Gastroesophageal sphincter (tissue), 4 donors: ENCODE measurements at places on chromosomes 6 and 20.

GRCh38 chr6:51983564-51983963, 103.8 kb downstream of the PKHD1 start:
- ATAC-seq, result no peak

GRCh38 chr6:148556410-148556809, 190.4 kb upstream of the UST start:
- ATAC-seq, result no peak

GRCh38 chr20:15011631-15012030, 674.2 kb upstream of the FLRT3 start:
- no peak for ATAC-seq

- no peak for ATAC-seq
Measured at GRCh38 chr20:3358676-3359340, 48.7 kb downstream of the DNAAF9 start.

DNA sequence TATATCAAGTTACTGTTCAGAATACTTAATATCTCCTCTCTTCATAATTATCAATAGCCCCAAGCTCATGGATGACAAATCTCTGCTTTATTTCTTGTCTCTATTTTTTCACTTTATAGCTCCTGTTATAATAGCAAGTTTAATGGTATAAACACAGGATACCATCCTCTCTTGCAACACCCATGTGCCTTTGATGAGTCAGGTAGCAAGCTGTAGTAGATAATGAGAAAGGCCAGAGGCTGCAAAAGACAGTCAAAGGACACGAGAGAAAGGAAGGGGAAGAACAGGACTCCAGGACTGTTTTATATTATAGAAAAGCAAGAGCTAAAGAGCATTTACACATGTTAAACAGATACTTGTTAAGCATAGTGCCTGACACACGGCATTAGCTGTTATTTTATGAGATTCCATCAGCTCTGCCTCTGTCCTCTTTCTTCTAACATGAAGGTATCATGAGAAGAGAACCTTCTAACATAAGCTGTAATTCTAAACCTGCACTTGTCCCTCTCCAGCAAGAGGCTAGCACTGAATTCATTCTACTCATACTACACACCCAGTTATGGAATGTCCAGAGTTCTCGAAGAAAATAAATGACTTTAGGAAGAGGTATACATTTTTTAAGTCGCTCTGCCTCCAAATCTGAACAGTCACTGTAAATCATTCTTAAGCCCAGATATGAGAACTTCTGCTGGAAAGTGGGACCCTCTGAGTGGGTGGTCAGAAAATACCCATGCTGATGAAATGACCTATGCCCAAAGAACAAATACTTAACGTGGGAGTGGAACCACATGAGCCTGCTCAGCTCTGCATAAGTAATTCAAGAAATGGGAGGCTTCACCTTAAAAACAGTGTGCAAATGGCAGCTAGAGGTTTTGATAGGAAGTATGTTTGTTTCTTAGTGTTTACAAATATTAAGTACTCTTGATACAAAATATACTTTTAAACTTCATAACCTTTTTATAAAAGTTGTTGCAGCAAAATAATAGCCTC, 45.0 kb downstream of the NT5E start:
- ATAC-seq, result no peak

DNA sequence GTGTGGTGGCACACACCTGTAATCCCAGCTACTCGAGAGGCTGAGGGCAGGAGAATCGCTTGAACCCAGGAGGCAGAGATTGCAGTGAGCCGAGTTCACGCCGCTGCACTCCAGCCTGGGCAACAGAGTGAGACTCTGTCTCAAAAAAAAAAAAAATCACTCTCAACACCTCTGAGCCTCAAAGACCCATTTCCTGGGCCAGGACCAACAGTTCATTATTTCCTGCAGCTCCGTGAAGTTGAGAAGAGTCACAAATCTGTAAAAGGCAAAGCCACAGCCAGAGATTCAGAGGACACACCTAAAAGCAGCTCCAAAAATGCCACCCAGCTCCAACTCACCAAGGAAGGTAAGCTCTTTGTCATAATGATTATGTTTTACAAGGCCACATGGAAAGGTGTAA, 15.2 kb upstream of the NOP56 start:
- no peak for ATAC-seq

- ATAC-seq, result no peak
Measured at GRCh38 chr6:131038597-131039344, 24.3 kb downstream of the EPB41L2 start.

DNA sequence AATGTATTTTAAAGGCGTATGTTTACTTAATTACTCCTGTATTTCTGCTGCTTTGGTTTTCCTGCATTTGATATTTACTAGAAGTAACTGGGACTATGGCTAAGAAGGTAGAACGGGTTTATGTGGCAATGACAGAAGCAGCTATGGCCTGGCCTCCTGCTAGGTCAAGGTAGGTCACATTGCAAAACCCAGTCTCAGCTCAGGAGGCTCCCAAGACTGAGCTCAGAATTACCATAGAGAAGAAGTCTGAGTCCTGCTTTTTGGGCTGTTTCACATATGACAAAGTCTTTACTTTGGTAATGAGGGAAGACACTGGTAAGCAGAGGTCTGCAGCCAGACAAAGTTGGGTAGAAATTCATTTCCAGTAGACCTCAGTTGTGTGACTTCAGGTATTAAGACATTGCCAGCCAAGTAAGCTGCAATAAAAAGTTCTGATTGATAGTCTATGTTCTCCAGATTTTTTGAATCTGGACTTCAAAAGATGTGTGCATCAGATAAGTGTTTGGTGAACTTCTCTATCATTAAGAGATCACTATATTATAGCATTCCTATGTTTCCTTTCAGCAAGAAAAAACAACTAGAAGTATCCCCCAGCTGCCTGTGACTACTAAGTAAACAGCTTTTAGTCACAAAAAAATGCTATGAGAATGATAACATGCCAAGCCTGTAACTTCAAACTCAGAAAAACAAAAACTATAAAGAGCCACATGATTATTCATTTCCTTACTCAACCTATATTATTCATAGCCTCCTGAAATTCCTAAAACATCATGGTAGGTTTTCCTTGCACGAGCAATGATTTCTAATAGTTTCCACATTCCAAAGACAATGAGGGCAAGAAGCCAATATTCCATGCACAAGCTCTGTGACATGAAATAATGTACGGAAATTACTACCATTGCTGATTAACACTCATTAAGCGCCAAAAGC, 312.3 kb downstream of the HAO1 start:
- no peak for ATAC-seq

- no peak for ATAC-seq
Measured at GRCh38 chr6:158870649-158870957, 51.4 kb upstream of the EZR start.

DNA sequence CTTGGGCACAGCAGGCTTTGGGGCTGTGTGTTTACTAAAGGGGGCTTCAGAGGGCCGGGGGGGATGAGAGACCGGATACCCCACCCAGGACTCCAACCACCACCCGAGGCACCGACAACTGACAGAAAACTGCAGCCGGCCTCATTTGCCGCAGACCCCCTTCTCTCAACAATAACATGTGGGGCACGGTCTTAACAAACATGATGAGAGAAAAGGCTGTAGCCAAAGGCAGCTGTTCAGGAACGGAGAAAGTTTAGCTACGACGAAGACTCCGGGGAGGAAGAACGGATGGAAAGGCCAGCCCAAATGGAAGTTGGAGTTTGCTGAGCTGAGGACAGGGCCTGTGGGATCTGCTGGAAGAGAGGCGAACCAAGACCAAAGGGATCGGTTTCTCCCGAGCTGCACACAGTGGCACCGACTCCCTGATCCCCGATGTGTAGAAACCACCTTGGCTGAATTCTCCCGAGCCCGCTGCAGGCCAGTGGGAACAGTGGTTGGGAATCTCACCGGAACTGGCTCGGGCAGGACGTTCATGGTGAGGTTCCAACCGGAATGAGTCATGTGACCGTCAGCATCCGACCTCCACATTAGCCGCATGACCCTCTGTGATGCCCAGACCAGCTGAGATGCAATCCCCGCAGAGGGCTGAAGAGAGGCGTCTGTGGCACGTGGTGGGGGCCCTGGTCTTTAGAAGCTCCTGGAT, 359.3 kb downstream of the TAF4 start:
- ATAC-seq, result no peak

GRCh38 chr6:103798166-103798565, 1061.6 kb downstream of the HACE1 start:
- no peak for ATAC-seq

GRCh38 chr20:32631933-32632460, 41.7 kb downstream of the C20orf203 start:
- no peak for ATAC-seq

DNA sequence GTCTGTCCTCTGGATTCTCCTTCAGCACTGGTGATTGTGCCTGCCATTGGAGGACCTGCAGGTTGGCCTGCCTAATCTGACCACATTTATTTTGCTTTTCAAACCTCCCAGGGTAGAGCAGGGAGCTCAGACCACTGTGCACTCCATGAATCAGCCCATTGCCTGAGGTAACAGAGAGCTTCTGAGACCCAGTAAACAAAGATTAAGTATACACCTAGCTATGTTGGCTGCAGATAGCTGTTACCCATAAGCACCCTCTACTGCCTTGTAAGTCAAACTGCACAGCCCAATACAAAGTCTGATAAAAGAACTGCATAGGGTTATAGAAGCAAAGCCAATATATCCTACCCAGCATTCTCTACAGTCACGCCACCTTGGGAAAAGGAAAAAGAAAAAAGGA, 338.7 kb downstream of the HTR1B start:
- no peak for ATAC-seq

GRCh38 chr20:50048420-50049166, 64.4 kb downstream of the UBE2V1 start:
- no peak for ATAC-seq
